ENCODE measurements at places on chromosomes 11 and 22. TPM values are rescaled to one million over a fixed set of nuclear protein-coding genes. Genes with fewer than 3 reads are reported as not detected.

DNA sequence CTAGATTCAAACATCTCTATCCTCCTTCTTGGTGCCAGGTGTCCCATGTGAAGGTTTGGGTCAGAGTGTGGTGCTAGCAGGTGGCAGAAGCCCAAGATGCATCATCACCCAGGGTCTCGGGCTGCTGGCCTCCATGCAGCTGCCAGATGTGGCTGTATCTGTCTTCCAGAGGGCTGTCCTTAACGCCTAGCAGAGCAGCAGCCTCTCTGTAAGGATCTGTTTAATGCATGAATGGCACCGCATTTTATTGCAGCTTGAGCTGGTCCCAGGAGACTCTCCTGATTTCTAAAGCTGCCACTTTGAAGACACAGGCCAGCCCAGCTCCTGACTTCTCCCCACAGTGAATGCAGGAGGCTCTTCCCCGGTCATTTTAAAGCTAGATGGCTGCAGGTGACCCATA lies 26.3 kb downstream of the SLC1A2 start:
- DNase-seq: no peak

GRCh38 chr22:38432264-38432663 lies 22.7 kb downstream of the KCNJ4 start:
- no peak for DNase-seq

GRCh38 chr11:107770551-107770951 lies 58.7 kb upstream of the SLN start:
- DNase-seq: no peak

TP53I11 gene
- total RNA-seq: 296 TPM

CCDC81 gene
- 2.8 TPM for total RNA-seq
